ENCODE measurements at places on chromosomes 2 and 18.

- no peak for DNase-seq
These were observed 98.8 kb downstream of the ZNF521 start for GRCh38 chr18:25253136-25253535.

- no peak for DNase-seq
These were observed 248.9 kb downstream of the OSR1 start for GRCh38 chr2:19109518-19109917.

- DNase-seq = no peak
These were observed 44.4 kb downstream of the CERS6 start for GRCh38 chr2:168500516-168500915.

DNA sequence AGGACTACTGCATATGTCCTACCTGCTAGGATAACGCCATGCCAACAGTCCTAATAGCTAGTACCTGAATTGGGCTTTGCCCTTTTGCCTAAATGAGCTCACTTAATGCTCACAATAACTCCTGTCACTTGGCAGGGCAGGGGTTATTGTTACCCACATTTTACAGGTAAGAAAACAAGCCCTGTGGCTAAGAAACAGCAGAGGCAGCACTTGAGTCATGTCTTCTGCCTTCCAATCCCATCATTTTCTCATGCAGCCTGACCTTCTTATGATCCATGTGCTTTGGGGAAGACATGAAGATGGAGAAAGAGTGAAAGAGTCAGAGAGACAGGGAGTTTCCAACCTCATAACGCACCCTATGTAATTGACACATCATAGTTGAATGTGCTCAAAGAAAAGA, 33.6 kb upstream of the LPIN1 start:
- no peak for DNase-seq

- DNase-seq = no peak
These were observed 26.3 kb upstream of the SH3RF3 start for GRCh38 chr2:109102588-109103233.

DNA sequence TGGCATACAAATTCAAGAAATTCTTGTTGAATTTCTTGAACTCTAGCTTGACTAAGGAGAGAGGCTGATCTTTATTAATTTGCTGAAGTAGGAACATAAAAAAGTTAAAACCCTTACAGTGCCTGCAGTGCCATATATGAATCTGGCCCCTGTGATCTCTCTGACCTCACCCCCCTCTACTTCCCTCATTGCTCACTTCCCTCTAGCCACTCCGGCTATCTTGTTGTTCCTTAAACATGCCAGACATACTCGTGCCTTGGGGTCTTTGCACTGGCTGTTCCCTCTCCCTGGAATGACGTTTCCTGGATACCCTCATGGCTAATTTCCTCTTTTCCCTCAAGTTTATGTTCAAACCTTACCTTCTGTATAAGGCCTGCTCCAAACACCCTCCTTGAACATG, 246.3 kb upstream of the SIX2 start:
- no peak for DNase-seq

GRCh38 chr2:54906716-54907115, 143.5 kb downstream of the RTN4 start:
- DNase-seq = no peak

- no peak for DNase-seq
These were observed 206.1 kb downstream of the FAM210A start for GRCh38 chr18:13520306-13520705.

- no peak for DNase-seq
These were observed 15.7 kb downstream of the SH3RF3 start for GRCh38 chr2:109144721-109145120.

GRCh38 chr2:235616885-235617284, 123.0 kb downstream of the AGAP1 start:
- no peak for DNase-seq

GRCh38 chr2:60000686-60001085, 552.8 kb downstream of the BCL11A start:
- no peak for DNase-seq

DNA sequence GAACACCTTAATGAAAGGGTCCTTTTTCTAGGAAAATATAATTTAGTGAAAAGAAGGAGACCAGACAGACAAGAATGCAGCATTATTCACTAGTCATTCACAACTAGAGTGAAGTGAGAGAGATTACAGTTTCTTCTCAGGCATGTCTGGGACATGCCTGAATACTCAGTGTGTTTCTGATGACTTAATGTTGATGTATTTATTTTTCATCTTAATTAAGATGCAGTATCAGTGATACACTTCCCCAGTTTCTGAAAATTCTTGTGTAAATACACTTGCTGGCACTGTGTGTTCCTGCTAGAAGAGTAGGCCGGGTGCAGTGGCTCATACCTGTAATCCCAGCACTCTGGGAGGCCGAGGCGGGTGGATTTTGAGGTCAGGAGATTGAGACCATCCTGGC, 143.6 kb downstream of the MYO3B start:
- no peak for DNase-seq

GRCh38 chr18:57805117-57805516, 2.0 kb upstream of the ATP8B1 start:
- no peak for DNase-seq

DNA sequence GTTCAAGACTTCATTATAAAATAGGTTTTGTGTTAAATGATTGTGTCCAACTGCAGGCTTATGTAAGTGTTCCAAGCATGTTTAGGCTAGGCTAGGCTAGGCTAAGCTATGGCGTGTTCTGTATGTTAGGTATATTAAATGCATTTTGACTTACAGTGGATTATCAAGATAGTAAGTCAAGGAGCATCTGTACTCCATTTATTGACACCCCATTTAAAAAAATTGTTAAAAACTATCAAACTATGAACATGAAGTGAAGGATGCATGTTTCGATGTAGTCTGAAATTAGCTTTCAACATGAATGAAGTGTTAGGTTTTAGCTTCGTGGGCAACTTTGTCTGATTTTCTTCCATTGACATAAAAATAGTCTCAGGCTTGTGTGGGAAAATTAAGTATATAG, 290.5 kb downstream of the PARD3B start:
- DNase-seq = no peak

DNA sequence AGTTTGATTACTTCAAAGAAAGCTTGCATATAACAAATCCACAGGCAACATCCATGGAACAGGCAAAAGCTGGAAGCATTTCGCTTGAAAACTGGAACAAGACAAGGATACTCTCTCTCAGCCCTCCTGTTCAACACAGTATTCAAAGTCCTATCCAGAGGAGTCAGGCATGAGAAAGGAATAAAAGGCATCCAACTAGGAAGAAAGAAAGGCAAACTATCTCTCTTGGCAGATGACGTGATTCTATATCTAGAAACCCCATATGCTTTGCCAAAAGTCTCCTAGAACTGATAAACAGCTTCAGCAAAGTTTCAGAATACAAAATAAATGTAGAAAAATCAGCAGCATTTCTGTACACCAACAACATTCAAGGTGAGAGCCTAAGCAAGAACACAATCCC, 34.1 kb upstream of the MC4R start:
- DNase-seq = peak; percentile 78

DNA sequence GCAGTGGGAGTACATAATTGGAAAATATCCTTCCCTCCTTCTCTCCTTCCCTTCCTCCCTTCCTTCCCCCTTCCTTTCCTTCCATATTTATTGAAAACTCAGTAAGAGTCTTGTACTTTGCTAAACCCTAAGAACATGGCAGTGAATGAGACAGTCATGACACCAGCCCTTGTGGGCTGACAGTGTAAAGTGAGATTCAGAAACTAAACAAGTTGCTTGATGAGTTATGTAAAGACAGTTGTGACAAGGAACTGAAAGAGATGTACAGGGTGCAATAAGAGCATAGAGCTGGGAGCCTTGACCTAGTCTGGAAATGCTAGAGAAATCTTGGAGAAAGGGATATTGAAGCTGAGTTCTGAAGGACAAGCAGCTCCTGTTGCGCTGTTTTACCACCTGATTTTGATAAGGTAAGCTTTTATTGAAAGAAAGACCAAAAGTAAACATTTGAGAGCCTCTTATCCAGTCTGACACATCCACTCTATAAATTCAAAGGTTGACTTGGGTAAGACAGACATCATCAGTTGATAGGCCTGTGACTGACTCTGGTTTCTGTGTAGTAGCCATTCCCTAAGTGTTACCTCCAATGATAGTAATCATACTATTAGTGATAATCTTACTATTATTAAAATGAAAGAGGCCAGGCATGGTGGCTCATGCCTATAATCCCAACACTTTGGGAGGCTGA, 66.5 kb upstream of the SKOR2 start:
- no peak for DNase-seq

- no peak for DNase-seq
These were observed 47.5 kb upstream of the ASB1 start for GRCh38 chr2:238379096-238379810.

- no peak for DNase-seq
These were observed 174.8 kb downstream of the PRPF40A start for GRCh38 chr2:152542337-152542994.

GRCh38 chr2:58900246-58901027, 659.3 kb upstream of the FANCL start:
- DNase-seq = peak; percentile 25

DNA sequence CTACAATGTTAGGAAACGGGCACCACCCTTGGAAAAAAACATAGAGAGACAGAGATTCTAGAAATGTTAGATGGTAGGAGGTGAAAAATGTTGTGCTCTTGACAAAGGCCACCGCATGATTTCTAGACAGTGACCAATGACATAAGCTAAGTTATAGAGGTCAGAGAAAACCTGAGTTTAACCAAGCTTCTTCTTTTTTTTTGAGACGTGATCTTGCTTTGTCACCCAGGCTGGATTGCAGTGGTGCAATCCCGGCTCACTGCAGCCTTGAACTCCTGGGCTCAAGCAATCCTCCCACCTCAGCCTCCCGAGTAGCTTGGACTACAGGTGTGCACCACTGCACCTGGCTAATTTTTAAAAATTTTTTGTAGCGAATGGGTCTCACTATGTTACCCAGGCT, 13.0 kb downstream of the FER1L5 start:
- DNase-seq = no peak

DNA sequence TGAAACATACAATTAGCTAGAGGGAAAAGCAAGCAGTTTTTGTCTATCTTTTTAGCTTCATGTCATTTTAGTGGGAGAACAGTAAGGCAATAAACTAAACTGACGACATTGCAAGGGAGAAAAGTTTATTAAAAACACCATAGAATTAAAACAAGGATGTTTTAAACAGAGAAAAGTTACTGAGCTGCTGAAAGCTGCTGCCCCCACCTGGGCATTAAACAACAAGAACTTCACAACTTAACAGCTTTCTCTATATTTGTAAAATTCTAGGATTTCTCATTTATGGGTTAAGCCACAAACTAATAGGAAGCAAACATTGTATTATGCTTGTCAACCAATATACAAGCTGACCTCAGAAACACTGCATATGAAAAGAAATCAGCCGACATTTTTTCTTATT, 289.2 kb downstream of the ERBB4 start:
- DNase-seq = peak; percentile 23

DNA sequence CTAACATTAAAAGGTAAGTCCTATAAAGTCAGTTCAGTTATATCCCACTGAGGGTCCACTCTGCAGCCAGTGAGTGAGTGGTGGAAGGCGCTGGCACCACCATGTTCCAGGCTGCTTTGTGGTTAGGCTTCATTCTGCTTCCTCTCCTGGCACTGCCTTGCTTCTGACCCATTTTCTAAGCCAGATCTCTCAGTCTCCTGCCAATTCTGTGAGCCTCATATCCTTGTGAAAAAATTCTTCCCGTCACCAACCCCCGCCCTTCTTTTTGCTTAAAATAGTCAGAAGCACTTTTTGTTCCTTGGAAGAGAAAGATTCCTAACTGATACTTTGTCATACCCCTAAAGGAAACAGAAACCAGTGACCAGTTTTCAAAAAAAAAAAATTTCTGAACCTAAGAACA, 139.8 kb upstream of the NCK2 start:
- DNase-seq = peak; percentile 73

- no peak for DNase-seq
These were observed 46.2 kb upstream of the TRIM43B start for GRCh38 chr2:95530734-95531133.

- DNase-seq = no peak
These were observed 188.1 kb downstream of the SRBD1 start for GRCh38 chr2:45422921-45423320.

DNA sequence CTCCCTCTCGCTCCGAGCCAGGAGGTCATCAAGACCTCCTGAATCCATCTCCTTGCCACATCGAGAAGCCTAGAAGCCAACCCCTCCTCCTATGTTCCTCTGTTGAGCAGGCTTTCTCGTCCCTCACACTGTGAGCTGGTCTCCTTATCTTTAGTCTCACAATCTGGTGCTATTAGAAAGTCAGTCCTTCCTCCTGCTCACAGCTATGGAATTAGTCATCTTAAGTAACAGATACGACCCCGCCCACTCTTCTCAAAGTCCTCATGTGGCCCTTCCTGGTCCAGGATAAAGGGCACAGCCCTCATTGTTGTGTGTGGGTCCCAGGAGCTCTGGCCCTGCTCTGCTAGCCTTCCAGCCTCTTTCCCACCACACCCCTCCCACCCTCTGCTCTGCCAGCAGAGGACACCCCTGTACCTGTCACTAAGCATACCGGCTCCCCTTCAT, 41.4 kb upstream of the TRIB2 start:
- DNase-seq = no peak

DNA sequence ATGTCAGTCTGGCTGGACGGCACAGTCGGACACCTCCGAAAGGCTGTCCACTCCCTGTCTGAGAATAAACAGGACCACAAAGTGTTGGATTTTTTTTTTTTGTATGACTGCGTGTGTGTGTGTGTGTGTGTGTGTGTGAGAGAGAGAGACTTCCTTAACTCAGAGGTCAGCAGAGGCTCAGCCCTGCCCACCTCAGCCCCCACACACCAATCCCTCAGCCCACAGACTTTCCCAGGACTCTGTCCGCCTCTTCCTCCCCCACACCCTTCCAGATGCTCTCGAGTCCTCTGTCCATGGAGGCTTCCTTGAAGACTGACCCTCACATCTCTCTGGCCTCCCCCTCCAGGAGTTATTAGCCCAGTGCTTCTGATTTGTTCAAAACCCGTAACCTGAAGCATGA, 147.3 kb downstream of the BCL11A start:
- peak; percentile 84 for DNase-seq

- peak; percentile 43 for DNase-seq
These were observed 7.8 kb upstream of the OR6B3 start for GRCh38 chr2:240060977-240061591.

DNA sequence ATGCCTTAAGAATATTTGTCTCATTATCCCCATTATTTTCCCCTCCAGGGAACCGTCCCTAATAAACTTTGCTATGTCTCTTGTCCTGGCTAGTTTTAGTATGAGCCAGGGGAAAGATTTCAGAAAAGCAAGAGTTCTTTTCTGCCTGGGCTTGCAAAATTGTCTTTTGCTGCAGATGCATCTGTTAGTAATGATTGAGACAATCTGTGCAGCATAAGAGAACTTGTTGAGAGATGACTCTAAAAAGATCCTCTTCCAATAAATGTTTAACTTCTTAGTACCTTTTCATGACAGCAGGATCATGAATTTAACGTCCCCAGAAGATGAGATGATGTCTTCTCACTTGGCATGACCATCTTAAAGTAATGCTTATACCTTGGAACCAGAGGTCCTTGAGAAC, 172.5 kb upstream of the CREB1 start:
- DNase-seq = no peak

- no peak for DNase-seq
These were observed 11.4 kb downstream of the HOXD1 start for GRCh38 chr2:176199902-176200301.
